ENCODE measurements at places on chromosomes 2 and 18. TPM values are rescaled to one million over a fixed set of nuclear protein-coding genes. Genes with fewer than 3 reads are reported as not detected.

GRCh38 chr18:63054901-63055584 is 264.5 kb downstream of the BCL2 start:
- no peak for DNase-seq

DNA sequence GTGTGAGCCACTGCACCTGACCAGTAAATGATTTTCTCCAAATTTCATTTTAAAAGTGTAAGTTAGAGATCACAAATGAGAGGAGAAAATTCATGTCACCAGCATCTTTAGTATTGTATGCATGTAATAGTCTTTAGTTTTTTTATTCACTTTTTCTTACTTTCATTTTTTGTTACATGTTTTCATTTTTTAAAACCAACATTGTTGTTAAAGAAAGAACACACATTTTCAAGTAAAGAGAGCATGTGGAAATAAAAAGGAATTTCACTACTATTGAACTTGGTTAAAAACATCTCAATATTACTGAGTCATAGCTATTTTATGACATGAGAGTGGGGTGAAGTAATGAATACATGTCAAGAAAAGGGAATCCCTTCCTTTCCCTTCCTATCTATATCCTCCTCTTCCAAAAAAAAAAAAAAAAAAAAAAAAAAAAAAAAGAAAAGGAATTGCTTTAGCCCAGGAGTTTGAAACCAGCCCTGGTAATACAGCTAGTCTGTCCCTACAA is 29.1 kb upstream of the PMAIP1 start:
- DNase-seq: no peak

GRCh38 chr2:228793116-228793515 is 478.0 kb downstream of the PID1 start:
- DNase-seq: no peak

- DNase-seq: peak; percentile 24
Observed at GRCh38 chr2:111121028-111121827, 514 bp downstream of the BCL2L11 start.

DNA sequence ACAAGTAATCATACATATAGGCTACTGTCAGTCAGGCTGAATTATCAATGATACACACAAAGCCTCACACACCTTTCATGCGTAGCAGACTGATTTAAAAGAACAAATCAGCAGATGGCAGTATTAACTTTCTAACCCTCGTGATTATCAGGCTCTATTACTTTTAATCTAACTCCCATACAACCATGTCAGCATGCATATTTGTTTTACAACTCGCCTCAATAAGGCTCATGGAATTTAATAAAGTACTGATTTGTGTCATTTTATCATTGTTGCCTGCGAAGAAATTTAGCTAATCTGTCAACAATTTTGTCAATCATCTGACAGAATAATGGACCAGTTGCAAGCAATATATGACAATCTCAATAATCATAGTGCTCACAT is 82.8 kb downstream of the SLC25A12 start:
- no peak for DNase-seq

DNA sequence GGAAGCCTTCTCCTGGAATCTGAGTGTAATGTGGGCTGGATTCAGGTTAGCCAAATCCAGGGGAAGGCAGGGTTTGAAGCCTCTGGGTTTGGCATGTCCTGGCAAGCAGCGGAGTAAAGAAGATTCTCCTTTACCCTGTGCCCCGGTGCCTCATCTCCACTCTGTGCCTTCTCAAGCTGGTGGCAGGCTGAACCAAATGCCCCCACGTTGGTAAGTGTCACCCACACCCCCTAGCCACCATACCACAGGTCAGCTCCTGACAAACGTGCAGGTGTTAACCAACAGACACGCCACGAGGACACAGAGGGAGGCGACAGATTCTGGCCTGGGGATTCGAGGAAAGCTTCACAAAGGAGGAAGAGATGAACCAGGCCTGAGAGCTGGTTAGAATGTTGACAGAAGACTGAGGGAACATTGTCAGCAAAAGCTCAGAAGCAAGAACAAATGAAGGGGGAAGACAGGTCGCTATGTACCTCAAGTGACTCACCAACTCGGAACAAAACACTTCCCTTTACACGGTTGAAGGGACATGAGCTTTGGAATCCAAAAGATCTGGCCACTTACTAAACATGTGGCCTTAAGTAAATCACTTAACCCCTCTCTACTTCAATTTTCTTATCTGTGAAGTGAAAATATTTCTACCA is 85.2 kb upstream of the LCLAT1 start:
- no peak for DNase-seq

GRCh38 chr2:37898448-37898847 is 26.6 kb upstream of the RMDN2 start:
- DNase-seq: no peak

- DNase-seq: no peak
Observed at GRCh38 chr2:137192366-137193310, 427.3 kb downstream of the THSD7B start.

DNA sequence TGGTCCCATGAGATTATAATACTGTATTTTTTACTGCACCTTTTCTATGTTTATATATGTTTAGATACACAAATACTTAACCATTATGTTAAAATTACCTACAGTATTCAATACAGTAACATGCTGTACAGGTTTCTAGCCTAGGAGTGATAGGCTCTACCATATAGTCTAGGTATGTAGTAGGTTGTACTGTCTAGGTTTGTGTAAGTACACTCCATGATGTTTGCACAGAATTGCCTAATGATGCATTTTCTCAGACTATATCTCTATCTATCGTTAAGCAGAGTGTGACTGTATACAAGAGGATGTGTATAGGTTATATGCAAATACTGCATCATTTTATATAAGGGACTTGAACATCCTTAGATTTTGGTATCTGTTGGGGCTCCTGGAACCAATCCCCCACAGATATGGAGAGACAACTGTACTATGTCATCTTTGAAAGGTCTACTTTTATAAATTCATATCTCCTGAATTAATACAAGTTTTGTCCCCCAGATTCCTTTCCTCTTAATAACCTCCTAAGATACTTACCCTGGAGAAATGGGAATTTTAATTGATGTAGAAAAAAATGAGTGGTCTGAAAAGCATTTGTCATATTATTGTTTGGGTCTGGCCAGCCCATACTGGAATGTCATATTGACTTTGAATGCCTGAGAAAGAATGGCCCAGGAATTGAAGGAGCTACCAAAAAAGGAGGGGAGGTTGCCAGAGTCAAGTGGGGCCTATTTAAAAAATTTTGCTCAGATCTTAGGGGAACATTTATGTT is 36.6 kb downstream of the EHBP1 start:
- DNase-seq: no peak

GPR45 gene
- not detected for total RNA-seq

PTPN2 gene
- total RNA-seq: 29.4 TPM
